ENCODE measurements at places on chromosomes 2 and 18.

GRCh38 chr2:200435379-200435778 lies 74.5 kb downstream of the KCTD18 start:
- DNase-seq, result no peak

DNA sequence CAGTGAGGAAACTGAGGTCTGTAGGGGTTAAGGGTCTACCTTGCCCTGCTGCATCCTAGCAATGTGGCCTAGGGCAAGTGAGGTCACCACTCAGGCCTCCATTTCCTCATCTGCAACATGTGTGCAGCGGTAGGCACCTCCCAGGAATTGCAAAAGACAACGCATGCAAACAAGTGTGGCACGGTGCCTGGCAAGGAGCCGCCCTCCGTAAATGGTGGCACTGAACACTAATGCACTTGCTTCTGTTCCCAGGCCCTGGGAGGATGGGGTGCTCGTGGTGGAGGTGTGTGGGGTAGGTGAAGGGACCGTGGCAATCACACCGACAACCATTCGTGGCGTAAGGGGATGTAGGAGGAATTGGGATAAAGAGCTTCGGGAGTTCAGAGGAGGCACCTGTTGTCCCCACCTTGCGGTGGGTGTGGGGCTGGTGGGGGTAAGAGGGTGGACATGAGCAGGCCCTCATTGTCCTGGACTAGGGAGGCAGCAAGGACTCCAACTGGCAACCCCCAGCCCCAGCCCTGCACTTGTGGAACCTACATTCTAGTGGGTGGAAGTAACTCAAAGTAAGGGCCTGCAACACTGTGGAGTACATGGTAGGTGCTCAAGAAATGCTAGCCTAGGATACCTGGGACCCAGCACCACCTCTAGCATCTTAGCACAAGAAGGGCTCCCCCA lies 26.0 kb downstream of the ATOH8 start:
- DNase-seq, result no peak

DNA sequence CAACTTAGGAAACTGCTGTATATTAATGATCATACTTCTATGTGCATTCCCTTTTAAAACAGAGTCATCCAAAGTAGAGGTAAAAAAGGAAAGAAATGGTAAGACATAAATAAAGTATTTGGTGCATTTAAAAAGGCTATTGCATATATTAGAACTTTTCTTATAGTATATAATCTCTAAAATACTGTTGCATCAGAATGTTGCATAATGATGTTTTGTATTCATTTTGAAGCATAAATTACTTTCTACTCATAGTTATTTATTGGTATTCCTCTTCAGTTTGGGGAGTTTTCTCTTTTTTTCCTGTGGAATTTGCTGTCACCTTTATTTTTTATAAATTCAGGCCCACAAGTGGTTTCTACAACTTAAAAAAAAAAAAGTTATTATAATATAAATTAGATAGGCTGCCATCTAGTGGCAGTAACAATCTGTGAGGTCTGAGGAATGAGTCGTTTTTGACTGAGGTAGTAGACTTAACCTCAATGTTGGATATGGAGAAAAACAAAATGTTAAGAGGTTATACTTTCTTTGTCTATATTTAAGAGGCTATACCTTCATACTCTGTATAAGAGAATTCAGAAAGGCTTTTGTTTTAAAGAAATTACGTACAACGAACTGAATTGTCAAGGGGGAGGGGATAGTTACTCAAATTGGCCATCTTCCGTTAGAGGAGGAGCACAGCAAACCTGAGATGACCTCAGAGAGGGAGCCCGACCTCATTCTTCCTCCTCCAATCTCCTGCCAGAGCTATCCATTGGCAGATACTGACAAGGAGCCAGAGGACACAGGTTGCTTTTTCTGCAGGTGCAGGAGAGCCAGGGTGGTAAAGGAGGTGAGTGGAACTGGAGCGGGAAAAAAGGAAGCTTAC lies 23.8 kb downstream of the ANKAR start:
- peak; percentile 55 for DNase-seq

DNA sequence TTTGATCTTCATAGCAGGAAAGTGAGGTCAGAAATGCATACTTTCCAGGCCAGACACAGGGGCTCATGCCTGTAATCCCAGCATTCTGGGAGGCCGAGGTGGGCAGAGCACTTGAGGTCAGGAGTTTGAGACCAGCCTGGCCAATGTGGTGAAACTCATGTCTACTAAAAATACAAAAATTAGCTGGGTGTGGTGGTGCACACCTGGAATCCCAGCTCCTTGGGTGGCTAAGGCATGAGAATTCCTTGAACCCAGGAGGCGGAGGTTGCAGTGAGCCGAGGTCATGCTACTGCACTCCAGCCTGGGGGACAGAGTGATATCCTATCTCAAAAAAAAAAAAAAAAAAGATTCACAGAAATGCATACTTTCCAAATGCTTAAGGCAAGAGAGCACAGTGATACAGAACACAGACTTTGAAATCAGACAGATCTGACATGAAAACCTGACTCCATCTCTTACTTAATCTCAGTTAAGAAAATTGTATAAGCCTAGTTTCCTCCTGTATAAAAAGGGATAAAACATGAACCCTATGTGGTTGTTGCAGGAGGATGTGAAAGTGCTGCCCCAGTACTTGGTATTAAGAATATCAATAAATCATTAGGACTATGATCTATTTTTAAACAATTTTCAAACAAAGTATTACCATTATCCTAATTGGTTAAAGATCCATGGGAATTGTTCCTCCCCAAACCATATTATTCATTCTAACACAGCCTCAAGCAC lies 26.4 kb downstream of the COBLL1 start:
- no peak for DNase-seq

DNA sequence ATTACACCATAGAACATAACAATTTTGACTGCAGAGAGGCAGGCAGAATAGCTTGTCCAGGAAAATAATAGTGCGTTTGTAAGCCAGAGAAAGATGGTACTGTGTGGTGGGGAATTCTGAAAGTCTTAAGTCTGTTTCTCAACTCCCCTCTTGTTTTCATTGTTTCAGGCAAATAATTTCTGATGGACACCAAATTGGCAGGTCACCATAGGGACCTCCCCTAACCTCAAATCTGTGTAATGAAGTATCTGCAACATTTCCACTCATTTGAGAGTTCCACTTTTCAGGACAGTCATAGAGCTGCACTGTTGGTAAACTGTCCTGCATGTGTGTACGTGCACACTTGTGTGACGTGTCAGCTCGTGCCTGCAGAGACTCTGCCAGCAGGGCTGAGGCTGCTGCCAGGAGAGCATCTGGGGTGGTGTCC lies 195.6 kb downstream of the AGAP1 start:
- no peak for DNase-seq

- no peak for DNase-seq
These were observed 265.1 kb upstream of the TNP1 start for GRCh38 chr2:217125014-217125413.

GRCh38 chr2:54665436-54665856 lies 58.0 kb upstream of the EML6 start:
- DNase-seq, result no peak

DNA sequence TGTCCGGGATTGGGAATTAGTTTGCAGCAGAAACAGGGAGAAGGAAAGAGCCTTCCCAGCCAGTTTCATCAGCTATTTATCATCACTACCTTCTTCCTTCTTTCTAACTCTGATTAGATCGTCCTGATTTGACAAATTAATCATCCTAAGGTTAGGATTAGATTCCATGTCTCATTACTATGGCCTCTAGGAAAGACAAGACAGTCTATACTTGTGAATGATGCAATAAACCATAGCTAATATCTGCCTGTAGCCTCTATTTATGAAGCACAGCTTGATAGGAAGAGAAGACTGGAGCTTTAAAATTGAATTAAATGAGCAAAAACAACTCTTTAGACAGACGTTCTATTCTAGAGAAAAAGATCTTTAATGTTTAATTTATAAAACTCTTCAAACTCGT lies 25.2 kb upstream of the FRZB start:
- DNase-seq, result no peak

- peak; percentile 39 for DNase-seq
These were observed 2.1 kb downstream of the FZD5 start for GRCh38 chr2:207767461-207768167.

- no peak for DNase-seq
These were observed 402.9 kb downstream of the ERBB4 start for GRCh38 chr2:212135739-212136138.

GRCh38 chr2:105519516-105519915 lies 120.7 kb upstream of the FHL2 start:
- DNase-seq, result no peak

GRCh38 chr2:101140237-101140636 lies 10.9 kb downstream of the TBC1D8 start:
- DNase-seq, result no peak

DNA sequence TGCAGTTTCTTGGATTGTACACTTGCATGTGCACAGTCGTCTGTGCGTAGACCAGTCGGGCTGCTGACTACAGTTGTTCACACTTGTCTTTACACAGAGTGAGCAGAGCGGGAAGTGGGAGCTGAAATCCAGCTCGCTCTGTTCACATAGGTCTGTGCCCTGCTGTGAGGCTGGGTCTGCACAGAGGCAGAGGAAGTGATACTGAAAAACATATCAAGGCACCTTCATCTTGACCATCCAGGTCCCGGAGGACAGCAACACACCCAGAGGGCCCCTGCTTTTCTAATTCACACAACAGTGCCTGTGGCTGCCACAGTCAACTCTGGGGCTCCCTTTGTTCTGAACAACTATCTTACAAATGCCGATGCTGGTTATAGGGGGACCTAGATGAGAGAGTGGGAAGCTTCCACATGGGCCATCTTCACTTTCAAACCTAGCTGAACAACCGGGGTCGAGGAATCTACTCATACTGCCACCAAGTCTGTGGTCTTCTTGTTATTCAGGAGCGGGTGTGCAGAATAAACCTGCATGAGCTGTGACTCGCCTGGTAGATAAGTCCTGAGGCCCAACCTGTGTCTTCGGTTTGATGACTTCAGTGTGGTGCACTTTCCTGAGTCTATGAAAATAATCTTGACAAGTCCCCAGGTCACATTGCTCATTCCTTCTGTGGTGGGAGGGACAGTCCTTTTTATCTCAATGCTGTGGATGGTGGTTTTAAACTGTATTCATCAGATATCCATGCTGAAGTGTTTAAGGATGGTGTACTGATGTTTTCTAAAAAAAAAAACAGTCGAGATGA lies 3.5 kb upstream of the ADNP2 start:
- no peak for DNase-seq

DNA sequence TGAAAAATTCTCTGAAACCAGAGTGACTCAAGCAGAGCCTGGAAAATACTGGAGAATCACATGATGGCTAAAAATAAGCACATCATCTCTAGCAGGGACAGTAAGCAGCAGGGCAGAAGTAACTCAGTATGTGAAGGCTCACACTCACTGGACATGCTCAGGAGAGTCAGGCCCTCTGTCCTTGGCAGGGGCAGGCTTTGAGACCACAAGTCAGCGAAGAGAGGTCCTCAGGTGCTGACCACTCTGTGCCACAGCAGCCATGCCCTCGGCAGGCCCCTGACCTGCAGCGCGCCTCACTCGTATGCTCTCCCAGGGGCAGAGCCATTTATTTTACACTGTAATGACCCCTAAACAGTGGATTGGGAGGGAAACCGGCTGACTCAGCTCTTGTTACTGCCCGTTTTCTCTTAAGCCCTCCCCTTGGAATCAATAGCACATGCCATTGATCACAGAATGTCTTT lies 76.8 kb downstream of the MAPRE2 start:
- DNase-seq, result no peak

DNA sequence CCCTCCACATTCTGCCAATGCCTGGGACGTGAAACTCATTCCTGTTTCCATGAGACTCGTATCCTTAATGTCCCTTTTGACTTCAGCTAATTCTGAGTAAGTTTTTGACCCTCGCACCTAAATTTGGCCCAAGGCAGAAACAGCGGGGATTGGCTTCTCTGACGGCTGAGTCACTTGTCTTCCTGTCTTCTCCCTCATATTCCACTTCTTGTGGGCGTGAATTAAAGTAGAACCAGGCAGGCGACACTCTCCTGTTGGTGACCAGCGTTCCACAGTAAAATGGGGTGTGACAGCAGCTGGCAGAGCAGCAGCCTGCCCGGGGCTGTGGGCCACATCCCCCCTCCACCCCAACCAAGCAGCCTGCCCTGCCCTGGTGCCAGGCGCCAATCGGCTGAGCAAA lies 15.5 kb downstream of the TTC32 start:
- DNase-seq, result no peak

- no peak for DNase-seq
These were observed 1.7 kb upstream of the MLPH start for GRCh38 chr2:237485304-237485703.

DNA sequence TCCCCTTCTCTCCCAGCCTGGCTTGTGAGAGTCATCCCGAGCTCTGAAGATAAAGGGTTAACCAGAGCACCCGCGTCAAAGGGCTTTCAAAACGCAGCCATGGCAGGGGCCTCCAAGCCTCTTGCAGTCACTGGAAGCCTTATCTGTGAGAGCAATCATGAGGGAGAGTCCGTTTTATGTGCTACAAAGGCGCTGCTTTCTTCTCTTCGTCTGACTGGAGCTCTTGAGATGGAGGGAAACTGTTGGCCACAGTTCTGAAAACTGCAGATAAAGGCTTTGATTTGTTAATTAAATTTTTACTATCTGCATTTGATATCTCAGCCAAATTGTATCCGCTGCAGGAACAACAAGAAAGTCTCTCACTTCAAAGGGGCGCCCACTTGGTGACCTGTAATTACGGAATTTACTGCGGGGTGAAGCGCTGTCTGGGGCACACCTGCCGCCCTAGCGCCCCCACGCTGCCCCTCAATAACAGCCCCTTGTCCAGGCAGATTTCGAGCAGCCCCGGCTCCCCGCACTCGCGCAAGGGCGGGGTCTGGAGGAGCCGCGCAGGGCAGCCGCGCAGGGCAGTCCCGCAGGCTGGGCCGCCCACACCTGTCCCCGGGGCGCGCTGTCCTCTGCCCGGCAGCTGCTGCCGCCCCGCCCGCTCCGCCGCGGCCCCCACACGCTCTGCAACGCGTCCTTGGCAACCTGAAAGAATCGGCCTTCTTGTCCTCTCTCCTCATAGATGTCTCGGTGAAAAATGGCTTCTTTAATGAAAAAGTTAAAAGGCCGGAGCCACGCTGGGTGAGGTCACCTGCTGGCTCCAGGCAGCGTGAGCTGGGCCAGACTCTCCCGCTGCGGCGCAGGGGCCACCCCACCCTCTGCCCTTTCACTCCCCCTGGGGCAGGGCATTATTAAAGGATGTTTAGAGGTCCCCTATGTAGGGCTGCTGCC lies 217.9 kb downstream of the VAPA start:
- DNase-seq, result no peak
